ENCODE measurements at places on chromosomes 13 and 19.

- no peak for DNase-seq
Observed at GRCh38 chr19:31013384-31014020, 335.7 kb downstream of the TSHZ3 start.

GRCh38 chr19:33436360-33437345 lies 63.1 kb downstream of the CEBPG start:
- no peak for DNase-seq

DNA sequence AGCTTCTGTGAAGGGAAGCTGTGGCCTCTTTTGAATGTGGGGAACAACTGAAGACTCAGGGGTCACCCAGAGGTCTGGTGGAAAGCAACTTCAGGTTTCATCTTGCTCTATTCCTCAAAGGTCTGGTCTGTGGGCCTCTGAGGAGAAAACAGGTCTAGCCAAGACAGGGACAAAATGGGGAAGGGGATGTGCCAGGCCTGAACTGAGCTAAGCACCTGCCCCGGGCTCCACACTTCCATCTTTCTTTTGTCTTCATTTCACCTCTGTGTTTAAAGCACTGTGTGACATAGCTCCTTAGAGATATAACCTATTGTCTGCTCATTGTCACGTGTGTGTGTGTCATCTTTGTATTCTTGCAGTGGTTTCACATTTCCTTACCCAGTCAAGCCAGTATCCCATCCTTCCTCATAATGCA lies 19.9 kb upstream of the GDF15 start:
- DNase-seq, result no peak

DNA sequence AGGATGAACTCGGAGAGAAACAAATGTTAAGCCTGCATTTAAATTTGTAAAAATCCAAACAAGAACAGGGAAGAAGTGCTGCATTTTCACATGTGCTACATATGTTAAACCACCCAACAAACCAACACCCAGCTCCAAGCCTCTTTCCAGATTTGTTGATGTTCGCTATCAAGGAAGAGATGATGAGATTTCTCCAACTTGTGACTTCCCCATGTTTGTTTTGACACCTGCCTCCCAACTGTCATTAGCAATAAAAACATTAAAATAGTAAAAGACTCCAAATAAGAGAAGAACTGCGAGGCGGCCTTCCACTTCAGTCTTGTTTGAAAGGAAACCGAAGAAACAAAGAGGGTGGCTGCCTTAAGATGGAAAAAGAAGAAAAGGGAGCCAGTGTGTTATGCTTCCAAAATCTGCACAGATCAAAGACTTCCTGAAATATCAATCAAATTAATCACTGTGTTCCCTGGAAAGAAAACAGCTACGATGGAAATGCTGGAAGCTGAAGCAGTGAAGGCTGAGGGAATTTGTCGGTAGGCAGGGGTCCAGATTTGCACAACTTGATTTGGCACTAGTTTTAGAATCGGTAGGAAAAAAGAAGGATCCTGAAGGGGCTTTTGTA lies 14.0 kb upstream of the GGACT start:
- DNase-seq, result no peak

GRCh38 chr19:39916851-39917396 lies 17.5 kb downstream of the FCGBP start:
- DNase-seq, result no peak

- DNase-seq, result no peak
Observed at GRCh38 chr19:29446361-29446760, 79.4 kb upstream of the VSTM2B start.

- DNase-seq, result no peak
Observed at GRCh38 chr13:50595196-50595595, 248.3 kb downstream of the DLEU7 start.

GRCh38 chr13:93226065-93226622 lies 463 bp upstream of the GPC6 start:
- DNase-seq, result no peak

- no peak for DNase-seq
Observed at GRCh38 chr19:29006057-29006735, 206.8 kb downstream of the UQCRFS1 start.

GRCh38 chr13:111789420-111789819 lies 277.5 kb upstream of the SOX1 start:
- no peak for DNase-seq

DNA sequence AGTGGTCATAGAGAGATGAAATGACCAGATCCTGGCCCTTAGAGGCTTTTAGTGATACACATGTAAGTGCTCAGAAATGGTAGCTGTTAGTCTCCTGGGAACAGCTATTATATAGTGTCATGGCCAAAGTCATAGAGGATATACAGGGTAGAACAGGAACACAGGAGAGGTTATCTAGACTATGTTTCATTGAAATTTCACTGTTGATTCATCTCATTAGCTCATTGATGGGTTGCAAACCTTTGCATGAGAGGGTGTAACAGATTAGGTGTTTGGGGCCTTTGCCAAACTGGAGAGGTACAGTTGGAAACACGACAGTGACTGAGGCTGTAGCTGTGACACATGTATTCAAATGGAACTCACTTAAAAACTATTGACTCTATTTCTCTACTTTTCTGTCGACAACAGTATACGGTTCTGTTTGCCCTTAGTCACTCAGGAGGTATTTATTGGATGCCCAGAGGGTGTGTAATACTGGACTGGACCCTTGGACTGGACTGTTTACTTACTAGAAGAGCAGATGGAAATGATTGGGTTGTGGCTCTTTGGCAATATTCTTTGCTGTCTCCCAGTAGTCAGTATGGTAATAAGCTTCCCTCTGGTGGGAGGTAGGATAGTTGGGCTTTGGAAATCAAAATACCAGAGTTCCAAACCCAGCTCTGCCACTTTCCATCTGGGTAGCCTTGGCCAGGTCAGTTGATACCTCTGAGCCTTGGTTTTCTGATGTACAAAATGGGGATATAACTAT lies 29.8 kb downstream of the ARHGAP35 start:
- no peak for DNase-seq

DNA sequence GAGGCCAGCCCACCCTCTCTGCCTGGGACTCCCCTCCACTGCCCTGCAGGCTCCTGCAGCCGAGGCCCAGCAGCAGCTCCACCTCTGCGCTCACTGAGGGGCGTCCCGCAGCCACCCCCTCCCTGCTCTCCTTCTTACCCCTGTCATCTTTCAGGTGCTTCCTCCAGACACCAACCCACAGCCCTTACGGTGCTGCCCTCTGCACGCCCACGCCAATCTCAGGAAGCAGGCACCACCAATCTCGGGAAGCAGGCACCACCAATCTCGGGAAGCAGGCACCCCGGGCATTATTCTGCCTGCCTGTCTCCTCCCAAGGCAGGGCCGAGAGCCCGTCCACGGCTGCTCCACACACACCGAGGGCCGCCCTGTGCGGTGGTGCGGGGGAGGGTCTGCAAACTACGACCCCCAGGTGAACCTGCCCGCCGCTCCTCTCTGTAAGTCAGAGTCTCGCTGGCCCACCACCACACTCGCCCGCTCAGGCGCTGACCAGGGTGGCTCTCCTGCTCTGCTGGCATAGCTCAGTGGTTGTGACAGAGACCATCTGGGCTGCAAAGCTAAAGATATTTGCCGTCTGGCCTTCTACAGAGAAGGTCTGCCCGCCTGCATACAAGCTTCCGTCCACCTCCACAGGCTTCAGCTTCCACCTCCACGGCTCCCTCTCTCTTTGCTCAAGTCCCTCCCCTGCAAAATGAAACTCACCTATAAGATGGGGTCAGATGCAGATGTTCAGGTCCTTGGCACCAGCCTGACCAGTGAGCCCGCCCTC lies 2.9 kb downstream of the LSM7 start:
- DNase-seq, result no peak

GRCh38 chr13:20090349-20090748 lies 70.5 kb downstream of the GJA3 start:
- DNase-seq, result no peak

GRCh38 chr19:18401580-18402112 lies 4.2 kb upstream of the LRRC25 start:
- DNase-seq, result no peak

DNA sequence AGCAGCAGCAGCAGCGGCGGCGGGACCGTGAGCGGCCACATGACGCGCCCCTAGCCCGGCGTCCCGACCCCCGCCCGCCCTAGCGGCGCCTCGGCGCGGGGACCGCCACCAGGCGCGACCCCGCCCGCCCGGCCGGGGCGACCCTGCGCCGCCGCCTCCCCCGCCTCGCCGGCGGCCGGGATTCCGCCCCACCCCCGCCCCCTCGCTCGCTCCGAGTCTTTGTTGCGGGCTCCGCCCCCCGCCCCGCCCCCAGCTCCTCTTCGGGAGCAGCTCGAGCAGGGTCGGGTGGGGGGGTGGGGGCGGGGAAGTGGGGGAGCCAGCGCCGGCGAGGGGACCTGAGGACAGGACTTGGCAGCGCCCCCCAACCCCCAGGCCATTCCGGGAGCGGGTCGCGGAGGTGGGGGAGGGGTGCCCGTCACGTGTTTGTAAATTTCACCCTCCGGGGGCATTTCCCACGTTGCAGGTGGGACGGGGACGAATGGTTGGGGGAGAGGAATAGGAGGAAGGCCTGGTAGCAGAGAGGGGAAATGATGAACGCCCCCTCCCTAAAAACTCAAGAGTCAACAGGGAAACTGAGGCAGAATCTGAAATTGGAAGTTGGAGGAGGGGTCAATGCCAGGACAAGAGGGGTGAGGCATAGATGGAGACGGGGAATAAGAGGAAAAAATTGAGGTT lies at the start of gene OLFM2:
OLFM2 (minus strand) TSS at position 190 of the 675 bp plus-strand sequence; CDS start at position 41, 149 bp downstream.
- DNase-seq, result no peak

DNA sequence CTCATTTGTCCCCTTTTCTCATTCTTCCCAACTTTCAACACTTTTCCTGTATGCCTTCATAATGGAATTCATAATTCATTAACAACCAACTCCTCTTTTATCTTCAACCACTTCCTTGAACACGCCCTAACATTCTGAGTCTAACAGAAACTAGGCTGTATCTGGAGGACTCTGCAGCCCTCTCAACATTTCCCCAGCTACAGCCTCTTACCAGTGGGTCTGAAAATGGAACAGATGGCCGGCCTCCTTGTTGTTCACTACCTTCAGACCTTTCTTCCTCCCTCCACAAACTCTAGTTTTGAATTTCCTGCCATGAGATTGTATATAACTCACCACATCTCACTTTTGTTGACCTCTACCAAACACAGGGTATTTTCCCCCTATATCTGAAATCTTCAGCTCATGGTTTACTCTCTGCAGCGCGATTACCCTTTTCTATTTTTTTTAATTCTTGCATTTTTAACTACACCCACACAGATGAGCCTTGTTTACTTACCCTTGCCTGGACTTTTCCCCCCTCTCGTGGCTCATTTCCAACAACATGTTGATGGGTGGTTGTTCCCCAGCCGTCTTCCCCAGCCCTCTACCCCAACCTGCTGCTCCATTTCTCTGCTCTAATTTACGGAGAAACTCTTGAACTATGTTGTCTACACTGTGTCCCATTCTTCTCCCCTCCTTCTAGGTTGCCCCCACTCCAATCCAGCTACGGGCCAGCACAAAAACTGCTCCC lies 846 bp downstream of the ZNF790 start:
- no peak for DNase-seq
